ENCODE measurements at places on chromosomes 7 and 10.

- no peaks in the 10 kb centered on the region for H3K4me1 ChIP-seq
- no peak overlapping the region for H3K4me3 ChIP-seq
- no peaks in the 10 kb centered on the region for H3K27me3 ChIP-seq
- H3K36me3 ChIP-seq, result no peaks in the 10 kb centered on the region
- no peak for DNase-seq
These were observed 575.3 kb downstream of the ETV1 start for GRCh38 chr7:13414181-13414580.

- no peak for DNase-seq
- no peak overlapping the region for H3K4me3 ChIP-seq
- no peaks in the 10 kb centered on the region for H3K27me3 ChIP-seq
These were observed 20.0 kb upstream of the CREB3L2 start for GRCh38 chr7:138021889-138022288.

DNA sequence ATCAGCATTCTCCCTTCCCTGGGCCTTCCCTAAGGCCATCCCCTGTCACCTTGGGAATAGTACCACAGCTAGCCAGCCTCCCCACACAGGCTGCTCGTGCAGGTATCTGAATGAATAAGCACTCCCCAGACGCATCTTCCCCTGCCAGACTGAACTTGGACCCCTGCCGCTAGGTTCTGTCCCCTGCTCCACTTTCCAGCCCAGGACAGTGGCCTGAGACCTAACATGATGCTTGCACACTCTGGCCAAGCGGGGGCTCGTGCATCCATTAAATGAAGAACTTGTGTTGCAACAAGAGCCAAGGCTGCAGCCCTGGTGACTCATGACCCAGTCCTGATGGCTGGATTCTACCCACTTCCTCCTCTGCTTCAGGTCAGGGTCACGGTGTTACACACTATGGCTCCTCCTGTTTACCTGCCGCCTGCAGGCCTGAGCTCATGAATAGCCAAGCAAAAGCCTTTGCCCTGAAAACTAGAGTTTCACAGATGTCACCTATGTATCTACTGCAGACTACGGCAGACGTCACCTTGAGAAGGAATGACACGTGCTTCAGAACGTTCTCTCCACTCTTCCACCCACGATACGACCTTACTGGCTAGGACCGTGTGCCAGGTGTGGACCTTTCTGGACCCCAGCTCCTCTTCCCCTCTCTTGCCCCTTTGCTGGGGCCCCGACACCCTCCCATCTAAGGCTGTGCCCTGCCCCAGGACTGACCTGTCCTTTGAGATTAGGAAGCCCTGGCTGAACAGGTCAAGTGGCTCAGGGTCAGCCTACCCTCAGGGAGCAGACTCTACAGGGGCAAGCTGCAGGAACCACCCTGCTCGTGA, 6.5 kb downstream of the ASB13 start:
- H3K36me3 ChIP-seq, result no peaks in the 10 kb centered on the region
- no peak overlapping the region for H3K27ac ChIP-seq
- peaks cover 23% of the 10 kb centered on the region for H3K4me1 ChIP-seq
- H3K27me3 ChIP-seq, result no peaks in the 10 kb centered on the region

GRCh38 chr7:105707381-105707780, 126.1 kb upstream of the EFCAB10 start:
- peaks cover 17% of the 10 kb centered on the region for H3K4me1 ChIP-seq
- H3K27ac ChIP-seq, result no peak overlapping the region
- H3K4me3 ChIP-seq, result no peak overlapping the region

DNA sequence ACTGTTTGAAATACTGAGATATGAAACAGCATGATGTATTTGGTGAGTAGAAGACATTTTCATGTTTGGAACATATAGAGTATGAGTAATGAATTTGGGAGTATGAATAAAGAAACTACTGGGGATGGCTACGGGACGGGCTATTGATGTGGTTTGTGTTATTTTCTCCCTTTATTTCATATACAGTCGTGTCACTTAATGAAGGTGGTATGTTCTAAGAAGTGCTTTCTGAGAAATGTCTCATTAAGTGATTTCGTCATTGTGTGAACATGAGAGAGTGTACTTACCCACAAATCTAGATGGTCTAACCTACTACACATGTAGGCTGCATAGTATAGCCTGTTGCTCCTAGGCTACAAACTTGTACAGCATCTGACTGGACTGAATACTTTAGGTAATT, 106.3 kb downstream of the CCNY start:
- H3K4me3 ChIP-seq, result no peak overlapping the region
- no peaks in the 10 kb centered on the region for H3K27me3 ChIP-seq
- H3K36me3 ChIP-seq, result no peaks in the 10 kb centered on the region
- peaks cover 5% of the 10 kb centered on the region for H3K4me1 ChIP-seq

Measured in upper lobe of right lung (tissue), 1 donor.